Activated naive CD8-positive, alpha-beta T cell treated with anti-CD3 and anti-CD28 coated beads, Interleukin-2, amount 10 ng/mL, durations not matched to agents 7 days and 5 days (primary cell): ENCODE measurements at places on chromosomes 12 and 14. TPM values are rescaled to one million over a fixed set of nuclear protein-coding genes. Genes with fewer than 3 reads are reported as not detected.
A peak's percentile ranks its signal among the peaks of the same experiment; 100 is the strongest.

Gene RPGRIP1
- not detected for total RNA-seq

Gene TAS2R20
- 2.0 TPM for total RNA-seq

Gene SHMT2
- 142 TPM for total RNA-seq

Gene SYNDIG1L
- total RNA-seq = not detected

Gene LAG3
- 46.6 TPM for total RNA-seq

Gene MYL2
- total RNA-seq = not detected

Gene PRH1
- total RNA-seq = 22.4 TPM

Gene SCNN1A
- 1.1 TPM for total RNA-seq

Gene LMNTD1
- not detected for total RNA-seq

Gene OTX2
- not detected for total RNA-seq

DNA sequence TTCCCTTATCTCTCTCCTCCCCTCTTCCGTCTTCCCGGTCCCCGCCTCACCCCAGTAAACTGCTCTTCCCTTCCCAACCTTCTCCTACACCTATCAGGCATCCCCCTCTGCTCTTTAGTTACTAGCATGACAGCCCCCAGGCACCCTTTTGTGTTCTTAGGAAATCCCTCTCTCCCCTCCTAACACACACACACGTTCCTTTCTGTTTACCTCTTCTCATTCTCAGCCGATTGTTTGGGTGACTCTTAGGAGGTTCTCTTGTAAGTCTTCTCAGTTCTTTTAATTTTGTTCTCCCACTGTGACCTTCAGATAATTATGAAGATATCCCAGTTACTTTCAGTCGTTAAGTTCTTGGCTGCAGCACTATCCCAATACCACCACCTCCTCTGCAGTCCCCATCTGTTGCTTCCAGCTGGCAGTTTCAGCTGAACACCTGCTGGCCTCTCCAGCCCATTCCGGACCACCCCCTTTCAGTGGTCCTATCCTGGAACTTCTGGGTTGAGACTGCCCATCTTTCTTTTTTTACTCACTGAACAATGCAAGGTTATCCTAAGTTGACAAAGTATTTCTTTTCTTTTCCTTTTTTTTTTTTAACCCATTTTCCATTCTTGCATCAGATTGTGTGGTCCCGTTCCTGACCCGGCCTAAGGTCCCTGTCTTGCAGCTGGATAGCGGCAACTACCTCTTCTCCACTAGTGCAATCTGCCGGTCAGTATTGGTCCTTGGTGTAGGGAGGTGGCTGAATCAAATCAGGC, 711 bp downstream of the MARS1 start:
- peak overlapping the region; percentile 95 for H3K27ac ChIP-seq
- peaks cover 29% of the 10 kb centered on the region for H3K4me1 ChIP-seq
- H3K4me3 ChIP-seq = peak overlapping the region; percentile 94
- peaks cover 29% of the 10 kb centered on the region for H3K36me3 ChIP-seq
- no peak for DNase-seq

GRCh38 chr14:77148510-77149231, 7.1 kb upstream of the ZDHHC22 start:
- H3K27me3 ChIP-seq = peaks cover 45% of the 10 kb centered on the region
- H3K27ac ChIP-seq = no peak overlapping the region
- H3K36me3 ChIP-seq = no peaks in the 10 kb centered on the region
- no peaks in the 10 kb centered on the region for H3K4me1 ChIP-seq
- H3K4me3 ChIP-seq = no peak overlapping the region
- DNase-seq = no peak

GRCh38 chr12:6929466-6930452, 2.0 kb downstream of the ATN1 start:
- peak overlapping the region; percentile 82 for H3K4me3 ChIP-seq
- H3K27ac ChIP-seq = peak overlapping the region; percentile 72
- H3K36me3 ChIP-seq = peaks cover 6% of the 10 kb centered on the region
- DNase-seq = no peak
- peaks cover 52% of the 10 kb centered on the region for H3K4me1 ChIP-seq
- no peaks in the 10 kb centered on the region for H3K27me3 ChIP-seq

DNA sequence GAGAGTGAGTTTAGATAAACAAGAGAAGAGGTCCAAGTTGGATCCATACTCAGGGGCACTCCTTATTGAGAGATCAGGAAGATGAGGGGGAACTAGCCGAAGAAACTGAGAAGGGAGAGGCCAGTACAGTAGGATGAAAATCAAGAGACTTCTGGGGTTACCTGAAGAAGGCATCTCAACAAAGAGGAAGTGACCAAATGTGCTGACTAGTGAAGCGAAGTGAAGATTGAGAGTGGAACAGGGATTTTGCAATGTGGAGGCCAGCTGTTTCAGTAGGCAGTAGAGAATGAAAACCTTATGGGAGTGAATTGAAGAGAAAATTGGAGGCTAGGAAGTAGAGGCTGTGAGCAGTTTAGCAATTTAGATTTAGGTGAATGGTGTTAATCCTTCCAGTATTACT, 153.0 kb downstream of the SYNE2 start:
- H3K4me3 ChIP-seq = no peak overlapping the region
- H3K27me3 ChIP-seq = no peaks in the 10 kb centered on the region
- H3K4me1 ChIP-seq = no peaks in the 10 kb centered on the region

DNA sequence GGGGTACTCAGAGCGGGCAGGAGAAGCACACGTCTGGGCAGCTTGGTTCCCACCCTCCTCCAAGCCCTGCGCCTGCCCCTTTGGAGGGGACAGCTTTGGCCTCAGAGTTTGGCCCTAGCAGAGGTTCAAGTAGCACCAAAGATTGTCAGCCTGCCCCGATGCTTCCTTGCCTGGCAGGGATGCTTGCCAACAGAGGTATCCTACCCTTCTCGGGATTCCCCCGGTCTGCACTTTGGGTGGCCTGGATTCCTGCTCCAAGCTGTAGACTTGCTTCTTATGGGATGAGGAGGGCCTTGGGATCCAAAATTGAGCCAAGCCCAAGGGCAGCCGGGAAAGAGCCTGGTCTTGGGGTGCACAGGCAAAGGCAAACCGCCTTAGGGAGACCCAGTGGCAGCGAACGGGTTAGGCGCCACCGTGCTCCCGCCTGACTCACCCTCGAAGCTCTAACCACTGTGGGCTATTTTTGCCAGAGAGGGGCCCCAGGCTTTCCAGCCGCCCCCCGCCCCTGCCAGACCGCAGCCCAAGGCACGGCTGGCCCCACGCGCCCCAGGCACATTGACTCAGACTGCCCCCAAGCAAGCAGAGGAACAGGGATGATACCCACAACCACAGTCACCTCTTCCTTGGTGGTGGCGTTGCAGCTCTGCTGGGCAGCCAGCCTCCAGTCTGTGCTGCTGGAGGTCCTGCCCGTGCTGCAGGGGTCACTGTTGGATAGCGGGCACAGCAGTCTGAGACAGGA, 847 bp upstream of the WNT10B start:
- no peak overlapping the region for H3K27ac ChIP-seq
- peak overlapping the region; percentile 79 for H3K4me3 ChIP-seq
- peaks cover 20% of the 10 kb centered on the region for H3K4me1 ChIP-seq
- no peaks in the 10 kb centered on the region for H3K36me3 ChIP-seq
- peaks cover 85% of the 10 kb centered on the region for H3K27me3 ChIP-seq

GRCh38 chr14:34629344-34629656, 648 bp downstream of the SNX6 start:
- H3K4me1 ChIP-seq = peaks cover 22% of the 10 kb centered on the region
- DNase-seq = no peak
- peak overlapping the region; percentile 92 for H3K4me3 ChIP-seq
- peak overlapping the region; percentile 93 for H3K27ac ChIP-seq
- peaks cover 9% of the 10 kb centered on the region for H3K36me3 ChIP-seq

- no peak overlapping the region for H3K4me3 ChIP-seq
- no peaks in the 10 kb centered on the region for H3K4me1 ChIP-seq
- H3K27ac ChIP-seq = no peak overlapping the region
- no peaks in the 10 kb centered on the region for H3K36me3 ChIP-seq
- no peak for DNase-seq
Observed at GRCh38 chr12:18753481-18754123, 15.7 kb downstream of the CAPZA3 start.

DNA sequence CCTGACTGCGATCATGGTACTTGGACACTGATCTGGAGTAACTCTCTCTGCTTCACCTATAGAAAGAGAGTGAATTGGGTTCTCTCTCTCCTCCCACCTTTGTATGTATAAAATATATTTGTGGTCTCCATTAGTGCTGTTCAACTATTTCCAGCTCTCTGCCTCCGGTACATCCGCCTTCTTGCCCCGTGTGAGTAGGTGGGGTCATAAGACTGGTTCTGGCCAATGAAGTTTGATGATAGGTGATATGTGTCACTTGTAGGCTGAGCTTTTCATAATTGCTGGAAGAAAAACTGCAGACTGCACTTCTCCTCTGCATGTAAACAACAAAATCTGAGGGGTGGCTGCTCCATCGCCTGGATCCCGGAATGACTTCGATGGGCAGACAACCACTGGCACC, 210.4 kb downstream of the EXOC5 start:
- peaks cover 10% of the 10 kb centered on the region for H3K4me1 ChIP-seq
- no peaks in the 10 kb centered on the region for H3K36me3 ChIP-seq
- H3K27ac ChIP-seq = no peak overlapping the region
- H3K4me3 ChIP-seq = no peak overlapping the region
- DNase-seq = no peak

DNA sequence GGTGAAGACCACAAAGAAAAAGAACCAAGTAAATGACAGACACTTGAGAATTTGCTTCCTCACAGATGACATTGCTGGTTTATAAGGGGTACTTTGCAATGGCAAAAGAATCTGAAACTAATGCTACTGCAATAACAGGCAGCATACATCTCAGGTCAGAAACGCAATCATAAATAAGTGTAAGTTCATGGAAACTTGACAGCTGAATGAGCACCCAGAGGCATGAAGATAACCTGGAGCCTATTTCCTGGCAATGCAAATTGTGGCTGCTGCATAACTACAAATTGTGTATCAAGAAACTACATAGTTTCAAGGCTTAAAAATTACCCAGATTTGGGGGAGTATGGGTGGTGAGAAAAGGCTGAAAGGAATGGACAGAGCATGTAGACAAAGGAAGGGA, 8.5 kb upstream of the MYO1A start:
- H3K4me1 ChIP-seq = peaks cover 14% of the 10 kb centered on the region
- H3K27me3 ChIP-seq = no peaks in the 10 kb centered on the region
- no peak for DNase-seq
- no peak overlapping the region for H3K4me3 ChIP-seq
- peaks cover 44% of the 10 kb centered on the region for H3K36me3 ChIP-seq
- H3K27ac ChIP-seq = peak overlapping the region; percentile 6

DNA sequence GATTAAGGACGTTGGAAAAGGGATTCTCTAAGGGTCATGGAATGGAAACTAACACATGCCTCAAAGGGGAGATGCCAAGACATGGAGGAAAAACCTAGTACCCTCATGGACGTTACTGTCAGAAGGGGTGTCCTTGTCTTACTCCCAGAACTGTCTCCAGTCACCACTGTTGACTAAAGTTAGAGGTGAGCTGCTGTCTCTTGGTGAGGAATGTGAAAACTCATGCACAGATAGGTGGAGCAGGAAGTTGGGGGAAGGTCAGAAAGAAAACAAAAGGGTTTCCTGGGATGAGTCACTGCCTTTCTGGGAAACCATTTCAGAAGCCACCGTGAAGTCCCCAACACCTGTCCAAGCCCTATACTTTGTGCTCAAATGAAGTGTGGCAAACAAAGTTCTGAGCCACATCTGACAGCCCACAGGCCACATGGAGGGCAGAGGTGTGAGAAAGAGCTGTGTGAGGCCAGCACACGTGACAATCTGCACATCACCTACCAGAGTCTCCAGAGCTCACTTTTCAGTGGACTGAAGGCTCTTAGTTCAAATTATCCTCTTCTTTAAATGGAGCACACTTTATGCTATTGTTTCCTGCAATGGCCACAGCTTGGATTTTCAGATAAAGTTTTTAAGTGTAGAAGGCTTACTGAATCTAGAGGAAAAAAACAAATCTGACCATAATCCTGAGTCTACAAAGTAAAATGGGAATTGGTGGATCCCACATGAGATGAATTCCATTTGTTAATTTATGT, 92.9 kb upstream of the EGLN3 start:
- H3K4me1 ChIP-seq = peaks cover 58% of the 10 kb centered on the region
- H3K36me3 ChIP-seq = peaks cover 41% of the 10 kb centered on the region
- H3K27ac ChIP-seq = peak overlapping the region; percentile 91
- peak; percentile 91 for DNase-seq

- peaks cover 1% of the 10 kb centered on the region for H3K4me1 ChIP-seq
- no peak for DNase-seq
- no peaks in the 10 kb centered on the region for H3K27me3 ChIP-seq
- H3K4me3 ChIP-seq = no peak overlapping the region
Observed at GRCh38 chr12:110796952-110797351, 49.8 kb upstream of the CCDC63 start.

GRCh38 chr14:26525085-26525484, 72.7 kb downstream of the NOVA1 start:
- no peaks in the 10 kb centered on the region for H3K4me1 ChIP-seq
- no peak for DNase-seq
- no peaks in the 10 kb centered on the region for H3K36me3 ChIP-seq
- no peak overlapping the region for H3K27ac ChIP-seq
- H3K27me3 ChIP-seq = no peaks in the 10 kb centered on the region

GRCh38 chr12:107393043-107393717, 292.4 kb upstream of the PWP1 start:
- H3K4me1 ChIP-seq = peaks cover 71% of the 10 kb centered on the region
- peaks cover 13% of the 10 kb centered on the region for H3K36me3 ChIP-seq
- H3K4me3 ChIP-seq = peak overlapping the region; percentile 58

DNA sequence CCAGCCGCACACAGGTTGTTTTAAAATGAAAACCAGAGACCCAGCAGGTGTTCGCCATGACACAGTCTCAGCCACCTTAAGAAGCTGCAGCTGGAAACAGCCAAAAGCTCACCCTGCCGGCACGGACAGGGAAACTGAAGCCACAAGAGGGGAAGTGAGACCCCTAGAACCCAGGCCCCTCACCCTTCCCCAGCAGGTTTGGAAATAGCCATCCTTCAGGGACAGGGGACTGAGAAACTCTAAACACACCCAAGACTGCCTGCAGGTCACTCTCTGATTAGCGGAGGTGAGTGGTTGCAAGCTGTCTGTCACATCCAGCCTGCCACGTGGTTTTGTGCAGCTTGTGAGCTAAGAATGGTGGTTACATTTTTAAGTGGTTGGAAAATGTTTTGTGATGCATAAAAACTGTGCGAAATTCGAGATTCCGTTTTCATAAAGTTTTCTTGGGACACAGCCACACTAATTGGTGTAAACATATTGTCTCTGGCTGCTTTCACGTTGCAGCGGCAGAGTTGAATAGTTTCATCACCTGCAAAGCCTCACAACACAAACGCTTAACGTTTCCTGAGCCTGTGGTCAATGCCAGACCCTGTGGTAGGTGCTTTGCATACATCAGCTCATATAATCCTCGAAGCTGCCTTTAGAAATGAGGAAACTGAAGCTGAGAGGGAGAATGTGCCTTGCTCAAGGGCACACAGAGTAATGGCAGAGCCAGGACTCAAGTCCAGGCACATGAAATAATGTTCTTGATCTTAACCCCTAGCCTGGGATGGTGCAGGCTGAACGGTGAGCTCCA, 1.7 kb upstream of the SELPLG start:
- no peaks in the 10 kb centered on the region for H3K27me3 ChIP-seq
- peaks cover 43% of the 10 kb centered on the region for H3K4me1 ChIP-seq
- peaks cover 32% of the 10 kb centered on the region for H3K36me3 ChIP-seq

DNA sequence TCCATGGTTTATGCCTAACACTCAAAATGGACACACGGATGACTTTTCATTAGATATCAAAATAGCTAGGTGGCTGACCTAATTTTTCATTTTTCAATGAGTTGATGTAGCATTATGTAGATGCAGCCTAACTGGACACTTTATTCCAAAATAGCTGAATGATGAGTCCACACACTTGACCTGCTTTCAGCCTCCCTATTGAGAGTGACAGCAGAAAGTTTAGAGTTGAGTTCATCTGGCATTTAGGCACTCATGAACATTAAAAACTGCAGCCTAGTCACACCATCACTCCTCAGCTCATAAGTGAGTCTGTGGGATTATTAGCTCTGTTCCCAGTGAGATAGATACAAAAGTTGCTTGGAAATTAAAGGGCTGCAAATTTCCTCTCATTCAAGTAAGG, 307.3 kb upstream of the PRKD1 start:
- no peaks in the 10 kb centered on the region for H3K4me1 ChIP-seq
- no peak for DNase-seq
- H3K27ac ChIP-seq = no peak overlapping the region
- no peaks in the 10 kb centered on the region for H3K36me3 ChIP-seq
- no peaks in the 10 kb centered on the region for H3K27me3 ChIP-seq
